ENCODE measurements at places on chromosomes 11 and 22.

GRCh38 chr11:32374261-32374711 is 61.1 kb downstream of the WT1 start:
- DNase-seq, result no peak

DNA sequence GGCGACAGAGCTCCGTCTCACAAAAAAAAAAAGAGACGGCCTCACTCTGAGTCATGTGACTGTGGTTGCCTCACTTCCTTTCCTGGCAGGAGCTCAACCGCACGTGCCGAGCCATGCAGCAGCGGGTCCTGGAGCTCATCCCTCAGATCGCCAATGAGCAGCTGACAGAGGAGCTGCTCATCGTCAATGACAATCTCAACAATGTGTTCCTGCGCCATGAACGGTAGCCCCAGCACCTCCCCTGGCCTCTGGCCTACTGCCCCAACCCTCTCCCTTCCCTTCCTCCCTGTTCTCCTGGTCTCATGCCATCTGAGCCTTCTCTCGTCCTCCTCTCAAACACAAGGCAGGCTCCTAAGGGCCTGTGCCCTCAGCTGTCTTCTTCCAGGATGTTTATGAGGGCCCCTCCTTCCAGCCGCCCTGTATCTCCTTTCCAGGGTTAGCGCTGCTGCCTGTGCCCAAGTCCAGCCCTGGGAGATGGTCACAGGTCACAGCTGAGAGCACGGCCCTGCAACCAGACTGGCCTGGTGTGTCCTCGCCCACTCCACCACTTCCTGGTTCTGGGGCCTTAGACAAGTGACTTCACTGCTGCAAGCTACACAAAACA is 30.7 kb downstream of the TOM1 start:
- DNase-seq, result no peak

- DNase-seq, result no peak
Measured at GRCh38 chr11:103086461-103086860, 5.5 kb downstream of the DCUN1D5 start.

DNA sequence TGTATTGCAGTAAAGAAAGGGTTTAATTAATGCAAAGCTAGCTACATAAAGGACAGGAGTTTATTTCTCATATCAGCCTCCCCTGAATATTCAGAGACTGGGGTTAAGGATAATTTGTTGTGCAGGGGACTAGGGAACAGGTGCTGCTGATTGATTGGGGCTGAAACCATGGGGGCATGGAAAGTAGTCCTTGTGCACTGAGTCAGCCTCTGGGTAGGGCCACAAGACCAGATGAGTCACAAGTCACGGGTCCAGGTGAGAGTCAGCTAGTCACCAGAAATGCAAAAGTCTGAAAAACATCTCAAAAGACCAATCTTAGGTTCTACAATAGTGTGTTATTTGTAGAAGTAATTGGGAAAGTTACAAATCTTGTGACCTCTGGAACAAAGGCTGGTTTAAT is 32.9 kb upstream of the SYT13 start:
- DNase-seq, result no peak

GRCh38 chr11:131471976-131472375 is 101.6 kb downstream of the NTM start:
- no peak for DNase-seq

- peak; percentile 64 for DNase-seq
Measured at GRCh38 chr11:11975201-11976092, 33.0 kb downstream of the DKK3 start.

DNA sequence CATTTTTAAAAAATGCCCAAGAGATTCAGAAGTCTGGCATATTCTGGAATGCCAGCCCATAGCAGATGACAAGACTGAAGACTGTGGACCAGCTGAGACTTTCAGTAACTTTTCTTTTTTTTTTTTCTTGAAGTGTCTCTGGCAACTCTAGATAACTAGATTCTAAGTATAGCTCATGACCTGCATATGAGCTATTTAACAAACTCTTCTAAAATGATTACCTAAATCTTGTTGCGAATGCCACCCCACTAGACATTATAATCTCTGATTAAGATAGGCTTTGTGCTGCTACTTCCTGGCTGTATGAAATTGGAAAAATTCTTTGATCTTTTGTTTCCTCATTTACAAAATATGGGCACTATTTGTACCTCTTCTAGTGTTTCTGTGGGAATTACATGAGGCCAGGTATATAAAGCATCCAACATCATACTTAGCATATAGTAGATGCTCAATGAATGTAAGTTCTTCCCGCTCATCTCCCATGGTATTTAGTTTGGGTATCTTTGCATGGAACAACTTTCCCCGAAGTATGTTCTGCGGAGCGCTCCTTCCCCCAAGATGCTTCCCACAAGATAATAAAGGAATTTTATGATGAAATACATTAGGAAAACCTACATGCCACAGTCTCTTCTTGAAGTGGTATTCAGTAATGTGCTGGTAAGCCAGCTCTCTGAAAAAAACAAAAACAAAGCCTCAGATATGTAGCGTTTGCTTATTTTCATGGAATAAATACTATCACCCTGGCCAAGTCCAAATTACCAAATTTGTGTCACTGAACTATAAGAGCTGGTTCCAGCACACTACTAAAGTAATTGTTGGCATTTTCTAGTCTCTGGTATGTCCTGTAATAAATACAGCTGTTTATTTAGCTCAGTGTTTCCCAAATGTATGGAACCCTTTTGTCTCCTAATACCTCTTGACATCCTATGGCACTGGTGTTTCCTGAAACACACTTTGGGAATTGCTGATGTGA is 86.8 kb upstream of the TIMP3 start:
- no peak for DNase-seq

- DNase-seq, result no peak
Measured at GRCh38 chr11:115290893-115291292, 213.3 kb downstream of the CADM1 start.

DNA sequence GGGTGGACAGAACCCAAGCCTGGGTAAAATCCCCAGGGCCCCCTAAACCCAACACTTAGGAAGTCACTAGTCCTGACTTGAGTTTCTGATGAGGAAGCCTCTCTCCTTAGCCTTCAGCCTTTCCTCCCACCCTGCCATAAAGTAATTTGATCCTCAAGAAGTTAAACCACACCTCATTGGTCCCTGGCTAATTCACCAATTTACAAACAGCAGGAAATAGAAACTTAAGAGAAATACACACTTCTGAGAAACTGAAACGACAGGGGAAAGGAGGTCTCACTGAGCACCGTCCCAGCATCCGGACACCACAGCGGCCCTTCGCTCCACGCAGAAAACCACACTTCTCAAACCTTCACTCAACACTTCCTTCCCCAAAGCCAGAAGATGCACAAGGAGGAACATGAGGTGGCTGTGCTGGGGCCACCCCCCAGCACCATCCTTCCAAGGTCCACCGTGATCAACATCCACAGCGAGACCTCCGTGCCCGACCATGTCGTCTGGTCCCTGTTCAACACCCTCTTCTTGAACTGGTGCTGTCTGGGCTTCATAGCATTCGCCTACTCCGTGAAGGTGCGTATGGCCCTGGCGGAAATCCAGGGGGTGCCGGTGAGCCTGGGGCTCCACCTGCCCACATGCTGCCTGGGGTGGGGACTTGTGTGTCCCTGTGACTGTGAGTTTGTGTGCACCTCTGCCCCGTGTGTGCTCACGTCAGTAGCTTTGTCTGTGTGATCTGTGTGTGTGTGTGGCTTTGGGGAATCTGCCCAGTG is at the start of gene IFITM1:
TSS of gene IFITM1 (plus strand) at position 254 of the 767 bp plus-strand sequence. CDS start at position 385, 131 bp downstream.
- DNase-seq, result no peak

DNA sequence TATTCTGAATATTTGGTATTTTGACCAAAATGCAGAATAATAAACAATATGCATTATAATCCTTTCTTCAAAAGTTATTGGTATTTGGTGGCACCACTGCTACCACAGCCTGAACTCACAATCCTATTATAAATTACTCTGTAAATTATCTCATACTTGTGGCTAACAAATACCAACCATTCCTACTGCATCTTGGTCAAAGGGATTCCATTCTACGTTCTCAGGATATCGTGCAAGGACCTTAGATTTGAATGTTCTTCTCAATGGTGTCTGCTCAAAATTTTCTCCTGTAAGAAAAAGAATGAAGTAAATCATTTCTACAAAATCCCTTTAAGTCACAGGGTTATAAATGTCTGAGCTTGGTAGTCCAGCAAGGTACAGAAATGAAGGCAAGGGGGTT is 58.7 kb downstream of the DENND5A start:
- no peak for DNase-seq

GRCh38 chr11:3880724-3881123 is 25.3 kb downstream of the STIM1 start:
- no peak for DNase-seq

- no peak for DNase-seq
Measured at GRCh38 chr11:119758291-119758690, 29.3 kb upstream of the NECTIN1 start.

DNA sequence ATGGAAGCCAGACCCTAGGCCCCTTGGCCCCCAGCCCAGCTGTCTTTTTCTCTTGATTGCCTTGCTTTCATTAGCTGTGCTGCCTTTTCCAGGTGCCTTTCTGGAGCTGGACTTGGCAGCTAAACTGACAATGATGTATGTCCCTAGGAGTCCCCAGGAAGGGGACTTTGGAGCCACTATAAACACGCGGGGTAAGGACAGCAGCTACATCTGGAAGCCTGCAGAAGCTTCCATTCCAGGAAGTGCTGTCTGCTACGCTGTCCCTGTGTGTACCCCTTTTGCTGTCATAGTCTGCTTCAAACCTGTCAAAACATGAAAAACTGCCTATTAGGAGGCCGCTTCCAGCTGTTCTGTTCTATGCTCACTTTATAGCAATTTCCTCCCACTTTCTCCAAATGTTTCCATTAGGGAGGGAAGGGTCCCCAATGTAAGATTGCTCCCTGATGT is 153.3 kb upstream of the RAG2 start:
- DNase-seq, result no peak

- no peak for DNase-seq
Measured at GRCh38 chr11:46615756-46616155, 1.3 kb downstream of the HARBI1 start.

DNA sequence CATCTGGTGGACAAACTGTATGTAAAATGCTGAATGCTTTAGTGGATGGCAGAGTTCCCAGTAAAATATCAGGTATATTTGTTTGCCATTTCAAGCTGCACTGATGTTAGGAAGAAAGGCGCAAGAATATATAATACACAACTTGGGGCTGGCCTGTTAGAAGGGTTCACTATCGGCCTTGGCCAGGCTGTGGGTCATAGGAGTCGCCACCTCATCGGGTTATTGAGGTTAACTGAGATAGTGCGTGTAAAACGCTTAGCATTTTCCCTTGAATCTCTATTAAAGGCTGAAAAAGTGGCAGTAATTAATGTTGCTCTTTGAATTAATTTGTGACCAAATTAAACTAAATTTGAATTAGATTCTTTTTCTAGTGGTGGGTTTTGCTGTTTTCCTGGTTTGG is 5.1 kb downstream of the FAM118A start:
- DNase-seq, result no peak

DNA sequence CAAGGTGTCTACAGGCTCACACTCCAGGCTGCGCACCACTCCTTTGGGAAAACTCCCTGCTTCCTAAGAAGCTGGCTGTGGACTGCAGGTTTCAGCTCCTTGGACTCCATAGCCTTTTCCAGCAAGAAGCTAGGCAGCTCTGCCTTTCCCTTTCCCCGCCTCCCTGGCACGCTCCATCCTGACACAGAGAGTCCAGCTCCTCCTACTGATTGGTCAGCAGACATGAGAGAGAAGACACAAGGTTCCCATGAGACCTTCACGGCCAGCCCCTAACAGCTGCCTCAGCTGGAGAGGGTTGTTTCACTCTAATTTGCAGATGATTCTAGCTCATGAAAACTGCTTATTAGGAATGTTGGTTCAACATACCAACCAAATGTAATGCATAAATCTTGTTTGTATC is 27.6 kb downstream of the TENM4 start:
- peak; percentile 52 for DNase-seq

DNA sequence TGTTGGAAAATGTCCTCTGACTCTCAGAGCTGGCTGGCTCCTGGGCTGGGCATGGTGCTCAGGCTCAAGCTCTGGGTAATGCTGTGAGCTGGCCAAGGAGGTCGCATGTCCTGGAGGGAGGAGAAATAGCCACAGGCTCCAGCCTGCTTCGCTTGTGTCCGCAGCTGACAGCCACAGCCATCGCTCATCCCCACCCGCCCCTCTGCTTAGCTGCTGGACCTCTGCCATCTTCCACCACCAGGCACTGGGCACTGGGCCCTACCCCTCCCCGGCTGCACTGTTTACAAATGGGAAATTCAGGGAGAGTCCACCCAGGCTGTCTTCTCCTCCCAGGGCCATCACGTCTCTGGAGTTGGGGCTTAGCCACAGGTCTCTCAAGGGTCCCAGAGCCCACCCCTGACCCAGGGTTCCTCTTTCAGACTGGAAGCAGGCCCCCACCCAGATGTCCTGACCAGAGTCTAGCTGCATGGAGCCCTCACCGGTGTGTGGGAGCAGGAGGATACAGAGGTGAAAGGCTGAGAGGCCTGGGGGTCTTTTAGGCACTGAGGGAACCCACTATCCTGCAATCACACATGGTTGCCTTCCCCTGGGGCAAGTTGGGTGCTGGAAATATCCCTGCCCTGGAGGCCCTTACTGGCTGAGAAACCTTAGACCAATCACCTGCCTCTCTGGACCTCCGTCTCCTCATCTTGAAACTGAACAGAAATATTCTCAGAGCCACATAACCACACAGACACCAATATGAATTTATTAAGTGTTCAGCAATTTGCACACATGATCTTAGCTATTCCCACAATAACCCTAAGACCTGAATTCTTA is 62.7 kb downstream of the CD82 start:
- no peak for DNase-seq

GRCh38 chr11:72826191-72826941 is 12.2 kb downstream of the ATG16L2 start:
- DNase-seq, result no peak

DNA sequence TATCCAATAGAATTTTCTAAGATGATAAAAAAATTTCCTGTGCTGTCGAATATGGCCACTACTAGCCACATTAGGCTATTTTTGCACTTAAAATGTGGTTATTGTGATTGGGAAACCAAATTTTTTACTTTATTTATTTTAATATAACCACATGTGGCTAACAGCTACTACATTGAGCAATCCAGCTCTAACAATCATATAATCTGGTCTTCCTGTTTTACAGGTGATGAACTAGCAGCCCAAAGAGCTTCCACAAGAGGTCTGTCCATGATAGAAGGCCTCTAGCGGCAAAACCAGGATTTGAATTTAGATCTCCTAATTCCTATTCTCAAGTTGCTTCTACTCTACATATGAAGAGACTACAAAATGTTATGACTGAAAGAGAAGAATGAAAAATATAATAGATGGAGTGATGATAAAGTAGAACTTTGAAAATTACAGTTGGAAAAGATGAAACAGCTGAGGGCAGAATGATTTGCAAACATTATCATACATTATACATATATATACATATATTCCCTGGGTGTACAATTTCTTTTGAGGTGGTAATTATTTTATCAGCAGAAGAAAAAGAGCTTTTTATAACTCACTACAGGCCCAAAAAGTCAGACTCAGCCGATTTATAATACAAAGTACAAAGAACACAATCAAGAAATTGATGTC is 363.5 kb upstream of the PITPNB start:
- no peak for DNase-seq

GRCh38 chr11:612961-613300 is 2.8 kb downstream of the IRF7 start:
- DNase-seq, result no peak

DNA sequence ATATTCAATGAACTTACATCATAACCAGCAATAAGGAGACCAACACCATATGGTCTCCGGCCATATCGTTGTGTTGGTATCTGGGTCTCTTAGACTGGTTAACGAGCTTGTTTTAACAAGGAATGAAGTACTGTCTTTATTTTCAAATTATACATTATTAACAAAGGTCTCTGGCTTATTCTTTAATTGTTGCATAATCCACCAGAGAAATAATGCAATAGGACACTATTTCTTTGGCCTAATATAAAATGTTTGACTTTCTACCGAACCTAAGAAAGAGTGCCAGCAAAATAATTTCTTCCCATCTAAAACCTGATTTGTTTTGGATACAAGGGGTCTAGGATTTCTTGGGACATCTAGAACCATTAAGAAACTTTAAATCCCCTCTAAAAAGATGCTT is 6.4 kb downstream of the PSMA1 start:
- DNase-seq, result no peak

Data from NCI-H524 treated with DMSO at 0.1 percent for 48 hours (cell line).